ENCODE measurements at places on chromosomes 7 and 10.
A peak's percentile ranks its signal among the peaks of the same experiment; 100 is the strongest.

DNA sequence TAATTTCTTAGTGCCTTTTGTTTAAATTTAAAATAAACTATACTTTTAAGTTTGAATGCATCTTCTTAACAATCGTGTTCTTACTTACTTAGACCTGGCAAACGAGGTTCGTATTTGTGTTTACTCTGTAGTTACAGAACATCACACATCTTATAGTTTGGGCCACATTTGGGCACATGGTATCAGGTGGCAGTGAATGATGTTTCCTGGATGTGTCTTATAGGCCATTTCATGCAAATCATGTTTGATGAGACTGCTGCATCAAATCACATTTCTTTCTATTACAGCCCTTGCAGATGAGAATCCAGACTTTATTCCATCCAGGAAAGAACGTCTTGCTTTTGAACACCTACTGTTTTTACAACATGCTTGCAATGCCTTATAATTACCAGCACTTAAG, 78.5 kb downstream of the RBM33 start:
- DNase-seq = no peak

DNA sequence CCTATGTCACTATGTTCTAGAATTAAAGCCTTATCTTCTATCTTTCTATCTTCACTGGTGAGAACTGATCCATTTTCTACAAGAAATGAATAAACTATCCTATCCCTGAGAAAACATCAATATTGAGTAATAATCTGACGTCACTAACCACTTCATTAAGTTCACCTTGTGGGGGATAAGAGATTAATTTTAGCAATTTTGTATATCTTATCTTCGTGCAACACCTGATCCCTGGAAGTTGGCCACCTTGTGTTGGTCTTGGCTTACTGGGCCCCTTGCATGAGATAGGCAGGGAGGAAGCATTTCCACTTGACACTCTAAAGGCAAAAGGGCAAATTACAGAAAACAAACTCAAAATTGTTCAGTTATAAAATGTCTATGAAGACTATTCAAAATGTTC, 20.1 kb upstream of the OR6B1 start:
- DNase-seq = no peak

DNA sequence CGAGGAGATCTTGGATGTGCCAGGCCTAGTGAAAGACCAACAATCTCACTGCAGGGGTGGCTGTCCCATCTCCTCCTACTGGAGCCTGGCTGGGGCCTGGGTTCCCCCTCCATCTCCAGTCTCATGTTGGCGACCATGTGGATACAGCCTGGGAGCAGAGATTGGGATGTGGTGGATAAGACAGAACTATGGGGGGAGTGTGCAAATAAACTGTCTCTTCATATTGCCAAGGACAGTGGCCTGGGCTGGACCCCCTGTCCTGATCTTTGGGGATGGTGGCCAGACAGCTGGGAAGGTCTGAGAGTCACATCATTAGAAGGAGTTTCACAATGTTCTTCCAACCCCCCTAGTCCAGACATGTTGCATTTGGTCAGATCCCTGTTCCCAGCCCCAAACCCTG, 5.8 kb upstream of the MINDY4 start:
- DNase-seq = no peak

DNA sequence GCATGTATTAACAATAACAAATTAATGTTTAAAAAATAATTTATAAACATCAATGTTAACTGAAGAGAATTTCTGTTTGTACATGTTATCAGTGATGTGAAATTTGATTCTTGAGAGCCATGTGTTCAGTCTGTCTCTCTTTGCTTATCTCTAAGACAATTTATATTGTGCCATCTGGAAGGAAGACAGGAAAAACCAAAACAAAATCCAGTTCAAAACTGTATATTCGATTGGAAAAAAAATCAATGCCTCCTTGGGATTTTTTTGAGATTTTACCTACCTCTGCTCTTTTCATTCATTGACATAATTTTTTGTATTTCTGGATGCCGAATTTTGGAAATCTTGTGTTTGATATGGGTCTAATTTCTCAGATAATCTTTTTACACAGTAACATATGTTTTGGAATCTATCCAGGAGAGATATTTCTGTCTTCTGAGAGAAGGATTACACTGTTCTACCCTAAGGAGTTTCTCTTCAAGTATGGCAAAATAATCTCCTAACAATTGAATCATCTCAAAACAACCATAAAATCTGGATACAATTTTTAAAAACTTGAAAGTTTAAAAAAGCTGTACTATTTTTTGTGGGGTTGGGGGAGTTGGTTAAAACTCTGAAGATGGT, 311.9 kb upstream of the GNAI1 start:
- DNase-seq = no peak

DNA sequence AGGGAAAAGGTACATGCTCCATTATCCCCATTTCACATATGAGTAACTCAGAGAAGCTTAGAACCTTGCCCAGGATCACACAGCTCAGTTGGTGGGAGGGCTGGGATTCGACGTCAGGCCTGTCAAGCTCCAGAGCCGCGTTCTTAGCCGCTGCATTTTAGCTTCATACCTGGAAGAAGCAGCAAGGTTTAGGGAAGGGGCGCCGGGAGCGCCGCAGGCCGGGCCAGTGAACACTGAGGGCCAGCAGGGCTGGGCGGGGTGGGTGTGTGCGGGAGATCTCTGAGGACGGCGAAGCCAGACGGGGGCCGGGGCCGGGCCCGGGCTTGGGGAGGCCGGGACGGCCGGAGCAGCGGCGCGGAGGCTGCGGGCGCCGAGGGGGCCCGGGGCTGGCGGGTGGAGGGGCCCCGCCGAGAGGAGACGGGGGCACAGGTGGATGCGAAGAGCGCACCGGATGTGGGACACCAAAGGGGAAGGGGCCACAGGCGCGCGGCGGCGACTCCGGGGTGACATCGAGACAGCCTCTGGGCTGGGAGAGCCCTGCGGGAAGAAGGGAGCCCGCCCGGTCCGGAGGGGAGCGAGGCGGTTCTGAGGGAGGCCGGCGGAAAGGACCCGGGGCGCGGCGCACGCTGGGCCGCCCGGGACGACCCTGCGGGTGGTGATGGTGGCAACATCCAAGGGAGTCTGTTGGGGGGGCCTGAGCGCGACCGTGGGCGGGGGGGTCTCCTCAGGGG, 498 bp downstream of the NDST2 start:
- DNase-seq = peak; percentile 34

DNA sequence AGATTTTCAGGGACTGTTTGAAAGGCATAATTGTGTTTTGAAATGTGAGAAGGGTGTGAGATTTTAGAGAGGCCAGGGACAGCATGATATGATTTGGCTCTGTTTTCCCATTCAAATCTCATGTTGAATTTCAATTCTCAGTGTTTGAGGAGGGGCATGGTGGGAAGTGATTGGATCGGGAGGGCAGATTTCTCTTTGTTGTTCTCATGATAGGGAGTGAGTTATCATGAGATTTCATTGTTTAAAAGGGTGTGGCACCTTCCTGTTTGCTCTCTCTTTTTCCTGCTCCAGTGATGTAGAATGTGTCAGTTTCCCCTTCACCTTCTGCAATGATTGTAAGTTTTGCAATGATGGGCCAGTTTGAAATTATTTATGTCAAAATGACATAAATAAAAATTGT, 113.0 kb upstream of the PCDH15 start:
- no peak for DNase-seq

- DNase-seq = no peak
Measured at GRCh38 chr10:52485462-52485861, 171.4 kb downstream of the DKK1 start.

DNA sequence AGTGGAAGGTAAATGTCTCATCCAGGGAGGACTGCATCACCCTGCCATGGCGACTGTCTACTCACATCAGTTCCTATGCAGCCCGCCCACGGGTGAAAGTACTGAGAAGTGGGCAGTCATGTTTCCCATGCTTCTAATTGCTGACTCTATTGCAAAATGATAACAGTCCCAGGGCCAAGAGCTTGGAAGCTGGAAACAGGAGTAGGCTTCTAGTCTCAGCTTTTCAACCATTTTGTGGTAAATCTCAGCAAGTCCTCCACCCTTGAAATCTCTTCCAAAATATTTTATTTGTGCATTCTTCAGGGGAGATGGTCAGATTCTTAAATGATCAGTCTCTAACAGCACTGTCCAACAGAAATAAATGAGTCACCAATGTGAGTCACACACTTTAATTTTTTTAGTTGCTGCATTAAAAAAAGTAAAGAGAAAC, 48.1 kb upstream of the TARP start:
- DNase-seq = no peak

DNA sequence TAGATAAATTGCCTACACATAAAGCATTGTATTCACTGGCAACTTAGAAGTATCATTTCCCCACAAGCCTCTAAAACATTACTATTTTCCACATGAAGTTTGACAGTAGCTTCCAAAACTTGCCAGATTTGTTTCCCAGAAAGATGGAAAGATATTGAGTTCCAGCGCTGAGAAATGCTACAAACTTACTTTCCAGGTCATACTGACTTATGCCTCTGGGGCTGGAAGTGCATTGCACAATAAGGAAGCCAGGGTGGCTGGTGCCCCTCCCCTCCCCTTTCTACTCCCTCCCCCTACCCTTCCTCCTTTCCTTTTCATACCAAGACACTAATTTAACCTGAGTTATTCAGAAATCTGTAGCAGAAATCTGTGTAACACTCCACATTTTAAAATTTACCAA, 212.6 kb downstream of the WDR37 start:
- DNase-seq = no peak

- no peak for DNase-seq
Measured at GRCh38 chr7:159209429-159209828, 64.8 kb upstream of the VIPR2 start.

- DNase-seq = no peak
Measured at GRCh38 chr7:7595451-7595850, 28.8 kb downstream of the MIOS start.

DNA sequence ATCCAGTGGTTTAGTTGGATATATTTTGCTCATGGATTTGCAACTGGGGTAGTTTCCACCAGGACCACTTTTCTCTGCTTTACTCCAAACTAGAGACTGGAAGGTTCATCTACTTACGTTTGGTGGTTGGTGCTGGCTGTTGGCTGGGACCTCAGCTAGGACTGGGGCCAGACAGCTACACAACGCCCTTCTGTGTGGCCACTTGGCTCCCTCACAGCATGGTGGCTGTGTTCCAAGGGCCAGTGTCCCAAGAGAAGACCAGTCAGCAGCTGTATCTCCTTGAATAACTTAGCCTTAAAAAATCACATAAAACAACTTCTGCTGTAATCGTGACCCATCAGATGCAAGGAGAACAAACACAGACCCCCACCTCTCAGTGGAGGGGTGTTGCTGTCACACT, 4.2 kb upstream of the KCNH2 start:
- no peak for DNase-seq

DNA sequence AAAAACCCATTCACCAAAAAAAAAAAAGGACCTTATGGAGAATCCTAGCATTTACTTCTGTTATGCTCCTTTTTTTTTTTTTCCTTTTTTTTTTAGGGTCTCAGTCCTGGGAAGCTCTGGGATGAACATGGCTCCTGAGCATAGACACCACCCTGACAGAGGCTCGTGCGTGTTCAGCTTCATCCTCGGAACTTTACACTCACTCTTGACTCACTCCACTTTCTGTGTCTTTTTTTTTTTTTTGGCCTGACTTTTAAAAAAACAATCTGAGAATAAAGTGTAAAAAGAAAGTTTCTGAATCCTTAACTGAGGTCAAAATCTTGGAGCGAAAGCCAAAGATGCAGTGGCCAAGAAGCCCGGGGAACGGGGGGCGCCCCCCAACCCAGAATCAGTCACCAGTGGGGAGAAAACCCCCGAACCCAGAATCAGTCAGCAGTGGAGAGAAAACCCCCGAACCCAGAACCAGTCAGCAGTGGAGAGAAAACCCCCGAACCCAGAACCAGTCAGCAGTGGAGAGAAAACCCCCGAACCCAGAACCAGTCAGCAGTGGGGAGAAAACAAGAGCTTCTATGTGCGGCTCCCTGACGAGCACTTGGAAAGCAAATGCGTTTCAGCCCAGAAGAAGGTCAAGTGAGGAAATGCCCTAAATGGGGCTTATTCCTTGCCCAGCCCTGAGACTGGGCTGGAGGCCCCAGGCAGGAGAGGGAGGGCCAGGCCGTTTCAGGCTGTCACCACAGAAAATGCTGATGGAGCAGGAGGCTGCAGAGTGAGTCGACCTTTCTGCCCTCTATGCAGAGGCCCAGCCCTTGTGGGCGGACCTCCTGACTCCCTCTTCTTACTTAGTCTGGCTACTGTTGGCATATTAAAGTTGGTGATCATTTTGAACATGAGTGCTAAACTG, 19.0 kb upstream of the PFKP start:
- DNase-seq = no peak

DNA sequence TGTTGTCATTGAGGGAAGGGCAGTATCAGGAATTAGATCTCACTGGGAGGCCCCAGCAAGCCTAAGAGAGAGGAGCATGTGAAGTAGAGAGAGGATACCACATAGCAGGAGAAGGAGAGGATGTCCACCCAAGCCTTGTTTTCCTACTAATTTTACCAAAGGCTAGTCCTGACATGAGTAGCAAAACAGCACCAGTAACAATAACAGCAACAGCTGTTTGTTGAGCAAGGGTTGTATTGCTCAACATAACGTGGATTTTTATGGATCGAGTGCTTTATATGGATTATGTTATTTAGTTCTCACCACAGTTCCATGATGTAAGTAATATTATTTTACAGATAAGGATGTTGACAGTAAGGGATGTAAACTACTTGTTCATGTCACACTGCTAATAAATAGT, 135.2 kb upstream of the DLX6 start:
- no peak for DNase-seq

- peak; percentile 78 for DNase-seq
Measured at GRCh38 chr7:48035301-48035966, at the start of gene C7orf57. Gene C7orf57 (plus strand): TSS chr7:48035543. CDS start chr7:48036309, 766 bp downstream.

DNA sequence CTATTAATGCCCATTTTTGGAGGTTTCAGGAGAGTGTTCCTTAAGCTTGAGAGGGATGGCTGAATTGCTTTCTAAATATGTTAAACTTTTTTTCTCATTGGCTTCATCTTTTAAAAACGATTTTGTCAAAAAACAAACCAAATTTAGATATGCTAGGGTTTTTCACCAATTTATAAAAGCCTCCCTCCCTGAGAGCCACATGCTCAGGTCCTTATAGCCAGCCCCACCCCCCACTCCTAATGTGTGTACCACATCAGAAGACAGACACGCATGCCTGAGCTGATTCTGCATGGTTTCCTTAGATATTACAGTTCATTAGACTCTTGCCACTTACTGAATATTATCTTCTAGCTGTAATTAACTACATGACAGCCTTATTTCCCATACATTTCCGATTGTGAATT, 2.0 kb downstream of the CUL1 start:
- no peak for DNase-seq

GRCh38 chr7:139915268-139915863, 86.3 kb downstream of the TBXAS1 start:
- no peak for DNase-seq

- DNase-seq = no peak
Measured at GRCh38 chr10:124616040-124616835, 127.9 kb downstream of the FAM53B start.

- DNase-seq = no peak
Measured at GRCh38 chr7:140003913-140004382, 58.8 kb downstream of the PARP12 start.

DNA sequence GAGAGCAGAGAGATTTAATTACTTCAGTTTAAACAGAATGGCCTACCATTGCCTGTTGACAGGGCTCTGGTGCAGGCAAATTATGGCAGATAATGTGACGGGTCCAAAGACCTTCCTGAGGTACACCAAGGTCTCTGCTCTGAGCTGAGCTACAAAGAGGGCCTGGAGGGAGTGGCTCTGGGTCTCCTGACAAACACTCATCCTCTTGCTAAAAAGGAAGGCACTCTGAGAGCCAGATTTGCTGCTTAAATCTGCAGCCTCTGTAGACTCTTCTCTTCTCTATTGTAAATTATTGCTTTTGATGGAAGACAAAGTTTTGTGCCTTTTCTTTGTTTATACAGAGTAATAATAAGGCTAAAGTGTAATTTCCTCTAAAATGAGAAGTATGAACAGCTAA, 529.5 kb upstream of the FZD8 start:
- no peak for DNase-seq
